ENCODE measurements at places on chromosomes 1 and 21.

- DNase-seq: no peak
Measured at GRCh38 chr21:34744801-34745200, 76.0 kb downstream of the CLIC6 start.

DNA sequence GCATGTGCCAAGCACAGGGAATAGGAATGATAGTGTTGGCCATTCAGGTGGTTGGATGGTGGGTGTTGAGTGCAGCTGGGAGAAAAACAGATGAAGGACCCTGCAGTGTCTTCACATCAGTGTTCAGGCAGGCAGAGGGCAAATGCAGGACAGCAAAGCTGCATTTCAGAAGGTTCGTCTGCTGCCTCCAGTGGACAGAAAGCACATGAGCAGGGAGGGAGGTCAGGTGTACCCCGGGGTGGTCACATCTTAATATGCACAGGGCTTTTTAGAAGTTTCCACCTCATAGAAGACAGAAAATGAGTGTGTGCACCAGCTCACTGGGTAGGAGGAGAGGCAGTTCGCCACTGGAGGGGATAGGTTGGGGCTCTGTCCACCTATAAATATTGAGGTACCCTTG, 184.9 kb downstream of the SLC35F3 start:
- DNase-seq: no peak

GRCh38 chr1:214076708-214077065, 88.9 kb downstream of the PROX1 start:
- no peak for DNase-seq

- DNase-seq: no peak
Measured at GRCh38 chr1:154729031-154729442, 121.1 kb upstream of the ADAR start.

DNA sequence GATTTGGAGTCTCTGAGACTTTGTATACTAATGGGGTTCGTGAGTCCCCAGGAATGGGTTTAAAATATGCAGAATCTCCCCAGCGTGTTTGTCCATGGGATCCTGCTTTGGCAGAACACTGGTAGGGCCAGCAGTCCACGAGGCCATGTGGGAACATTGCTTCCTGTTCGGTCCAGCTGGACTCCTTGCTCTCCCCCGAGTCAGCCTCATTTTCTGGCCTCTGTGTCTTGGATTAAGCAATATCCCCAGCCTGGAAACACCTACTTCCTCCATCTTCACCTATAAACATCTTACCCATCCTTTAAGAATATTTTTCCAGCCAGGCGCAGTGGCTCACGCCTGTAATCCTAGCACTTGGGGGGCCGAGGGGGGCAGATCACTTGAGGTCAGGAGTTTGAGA, 142.4 kb downstream of the NAV1 start:
- DNase-seq: no peak

DNA sequence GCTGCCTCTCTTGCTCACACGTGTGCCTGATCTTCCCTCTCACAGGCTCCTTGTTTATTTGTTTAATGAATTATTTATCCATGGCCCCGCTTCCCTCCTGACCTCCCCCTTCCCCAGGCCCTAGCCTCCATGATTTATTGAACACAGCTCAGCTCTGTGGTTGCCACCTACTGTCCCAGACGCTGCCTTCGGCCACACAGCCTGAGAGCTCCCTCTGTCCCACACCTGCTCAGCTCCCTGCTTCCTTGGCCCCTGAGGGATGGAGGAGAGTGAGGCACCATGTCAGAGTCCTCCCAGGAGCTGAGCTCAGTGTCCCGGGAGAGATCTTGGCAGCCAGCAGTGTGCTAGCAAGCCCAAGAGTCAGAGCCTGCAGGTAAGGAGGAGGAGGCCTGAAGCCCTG, 3.1 kb upstream of the EFNA3 start:
- no peak for DNase-seq

GRCh38 chr1:8307628-8308027, 10.3 kb upstream of the SLC45A1 start:
- DNase-seq: no peak

- no peak for DNase-seq
Measured at GRCh38 chr1:159851407-159851806, 11.1 kb downstream of the VSIG8 start.

DNA sequence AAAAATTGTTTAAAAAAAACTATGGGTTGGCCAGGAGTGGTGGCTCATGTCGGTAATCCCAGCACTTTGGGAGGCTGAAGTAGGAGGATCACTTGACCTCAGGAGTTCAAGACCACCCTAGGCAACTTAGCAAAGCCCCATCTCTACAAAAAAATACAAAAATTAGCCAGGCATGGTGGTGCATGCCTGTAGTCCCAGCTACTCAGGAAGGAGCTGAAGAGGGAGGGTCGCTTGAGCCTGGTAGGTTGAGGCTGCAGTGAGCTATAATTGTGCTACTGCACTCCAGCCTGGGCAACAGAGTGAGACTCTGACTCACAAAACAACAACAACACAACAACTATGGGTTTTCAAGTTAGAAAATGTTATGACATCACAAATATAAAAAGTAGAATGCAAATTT, 16.4 kb downstream of the SLAMF7 start:
- DNase-seq: no peak

DNA sequence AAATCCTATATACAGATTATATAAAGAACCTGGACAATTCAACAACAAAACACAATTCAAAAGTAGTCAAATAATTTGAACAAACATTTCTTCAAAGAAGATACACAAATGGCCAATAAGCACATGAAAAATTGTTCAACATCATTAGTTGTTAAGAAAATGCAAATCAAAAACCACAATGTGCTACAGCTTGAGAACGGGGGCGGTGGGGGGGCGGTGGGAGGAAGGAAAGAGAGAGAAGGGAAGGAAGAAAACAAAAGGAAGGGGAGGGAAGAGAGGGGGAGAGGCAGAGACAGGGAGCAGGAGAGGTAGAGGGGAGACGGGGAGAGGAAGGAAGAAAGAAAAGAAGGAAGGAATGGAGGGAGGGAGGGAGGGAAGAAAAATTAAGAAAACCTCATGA, 44.1 kb downstream of the ASH1L start:
- DNase-seq: no peak

DNA sequence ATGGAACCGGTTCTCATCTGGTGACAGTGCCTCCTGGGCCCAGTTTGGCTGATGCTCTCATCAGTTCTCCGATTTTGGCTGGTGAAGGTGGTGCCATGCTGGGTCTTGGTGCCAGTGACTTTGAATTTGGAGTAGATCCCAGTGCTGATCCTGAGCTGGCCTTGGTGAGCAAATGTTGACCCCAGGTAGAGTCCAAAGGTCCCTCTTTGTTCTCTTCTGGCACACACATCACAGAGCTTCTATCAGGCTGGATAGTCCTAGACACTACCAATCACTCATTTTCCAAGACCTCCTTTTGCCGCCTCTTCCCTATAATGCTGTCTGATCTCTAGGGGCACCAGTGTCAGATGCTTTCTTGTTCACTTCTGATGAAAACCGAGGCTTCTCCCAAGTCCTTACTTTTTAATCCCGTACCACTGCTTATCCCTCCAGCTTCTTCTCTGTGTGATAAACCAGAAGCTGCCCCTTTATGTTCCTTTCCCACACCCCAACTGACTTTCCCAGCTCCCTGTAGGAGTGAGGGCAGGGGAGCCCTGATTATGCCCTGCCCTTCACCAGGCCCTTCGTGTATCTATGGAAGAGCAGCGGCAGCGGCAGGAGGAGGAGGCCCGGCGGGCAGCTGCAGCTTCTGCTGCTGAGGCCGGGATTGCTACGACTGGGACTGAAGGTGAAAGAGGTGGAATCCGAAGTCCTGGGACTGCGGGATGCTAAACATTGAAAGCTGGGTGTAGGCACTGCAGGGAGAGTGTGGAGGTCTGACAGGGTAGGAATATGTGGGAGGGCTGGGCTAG, 11.1 kb downstream of the PSMD4 start:
- no peak for DNase-seq

GRCh38 chr1:55416164-55416842, 201.1 kb upstream of the USP24 start:
- no peak for DNase-seq

DNA sequence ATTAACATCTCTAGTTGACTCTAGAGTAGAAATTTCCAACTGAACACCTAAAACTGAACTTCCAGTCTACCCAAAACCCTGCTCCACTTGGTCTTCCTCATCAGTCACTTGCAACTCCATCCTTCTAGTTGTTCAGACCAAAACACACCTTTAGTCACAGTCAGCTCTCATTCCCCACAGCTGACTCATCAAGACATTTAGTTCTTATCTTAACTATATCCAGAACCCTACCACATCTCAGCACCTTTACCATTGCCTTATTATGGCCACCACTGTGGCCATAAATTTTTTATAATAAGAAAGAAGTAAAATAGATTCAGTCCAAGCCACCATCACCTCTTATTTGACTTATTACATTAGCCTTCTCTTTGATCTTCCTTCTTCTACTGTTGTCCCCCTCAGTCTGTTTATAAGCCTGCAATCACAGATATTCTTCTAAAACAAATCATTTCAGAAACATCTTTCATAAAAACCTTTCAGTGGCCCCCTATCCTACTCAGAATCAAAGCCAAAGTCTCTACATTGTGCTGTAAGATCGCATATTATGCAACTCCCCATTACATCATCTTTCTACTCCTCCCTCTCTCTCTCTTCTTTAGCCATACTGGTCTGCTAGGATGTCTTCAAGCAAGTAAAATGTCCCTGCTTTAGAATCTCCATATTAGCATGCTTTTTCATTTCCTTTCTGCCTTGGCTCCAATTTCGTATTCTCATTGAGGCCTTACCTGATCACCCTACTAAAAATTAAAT, 275.9 kb downstream of the LRRC40 start:
- no peak for DNase-seq

GRCh38 chr1:228259951-228260350, 52.1 kb downstream of the OBSCN start:
- DNase-seq: no peak

DNA sequence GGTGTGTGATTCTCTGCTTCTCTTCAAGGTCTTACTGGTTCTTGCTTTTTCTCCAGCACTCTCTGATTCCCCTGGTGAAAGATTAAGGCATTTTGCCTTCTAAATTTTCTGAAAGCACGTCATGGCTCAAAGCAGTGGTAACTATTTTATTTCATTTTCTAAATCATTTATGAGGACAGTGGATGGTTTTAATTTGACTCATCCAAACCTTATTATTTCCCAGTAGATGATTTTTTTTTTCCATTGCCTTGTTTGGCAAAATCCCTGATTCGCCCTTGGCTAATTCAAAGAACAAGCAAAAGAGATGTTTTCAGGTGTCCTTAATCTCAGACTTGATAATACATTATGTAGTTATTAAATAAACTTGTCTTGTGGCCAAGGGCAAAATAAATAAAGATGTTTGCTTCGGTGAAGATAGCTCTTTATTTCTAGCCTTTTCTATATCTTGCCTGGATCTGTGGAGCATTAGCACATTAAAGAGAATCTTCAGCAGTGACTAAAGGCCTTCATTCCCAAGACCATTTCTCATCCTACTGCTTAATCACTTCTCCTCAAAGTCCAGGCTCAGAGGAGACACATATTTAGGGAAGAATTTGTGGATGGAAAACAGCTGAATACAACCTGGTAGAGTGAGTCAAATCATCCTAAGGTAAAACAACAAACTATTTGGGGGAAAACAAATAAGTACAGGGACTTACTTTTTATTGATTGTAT, 359.8 kb downstream of the DUSP10 start:
- no peak for DNase-seq

DNA sequence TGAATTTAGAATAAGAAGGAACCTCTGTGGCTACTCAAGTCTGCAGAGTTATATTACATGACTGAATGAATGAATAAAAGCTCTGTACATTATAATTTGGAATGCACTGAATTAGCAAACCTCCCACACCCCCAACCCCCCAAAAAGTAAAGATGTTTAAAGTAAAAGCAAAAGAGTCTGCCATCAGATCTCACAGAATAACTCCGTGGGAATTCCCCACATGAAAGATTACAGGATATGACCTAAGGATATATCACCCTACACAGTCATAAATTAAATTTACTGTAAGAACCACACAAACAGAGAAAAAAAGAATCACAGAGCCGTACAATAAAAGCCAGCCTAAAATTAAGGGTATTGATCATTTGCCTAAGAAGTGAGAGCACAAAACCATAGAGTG, 587.3 kb downstream of the PTPRC start:
- peak; percentile 40 for DNase-seq

DNA sequence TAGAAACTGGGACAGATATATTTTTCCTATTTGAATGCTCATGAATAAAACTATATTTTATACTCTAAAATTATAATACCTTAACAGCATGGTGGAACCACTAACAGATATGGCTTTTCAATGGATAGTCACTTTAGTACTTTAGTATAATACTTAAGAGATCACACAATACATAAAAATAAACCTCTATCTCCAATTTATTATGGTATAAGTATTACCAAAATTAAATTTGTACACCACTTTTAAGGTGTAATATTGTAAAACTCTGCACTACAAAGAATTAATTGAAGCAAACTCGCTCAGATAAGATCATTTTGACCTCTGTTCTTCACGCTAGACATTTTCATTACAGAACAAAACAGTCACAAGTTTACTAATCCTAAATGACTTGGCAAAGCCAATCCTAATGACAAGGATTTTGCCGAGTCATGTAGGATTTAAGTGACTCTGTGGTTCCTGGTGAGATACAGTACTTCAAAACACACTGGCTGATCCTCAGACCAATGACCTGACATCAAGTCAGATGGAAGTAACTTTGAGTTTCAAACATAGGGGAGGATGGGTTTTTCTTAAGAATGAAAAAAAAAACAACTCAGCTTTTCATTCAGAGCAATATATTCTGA, 200.6 kb downstream of the SMYD3 start:
- no peak for DNase-seq

- DNase-seq: no peak
Measured at GRCh38 chr21:37908691-37909090, 7.6 kb downstream of the KCNJ6 start.

DNA sequence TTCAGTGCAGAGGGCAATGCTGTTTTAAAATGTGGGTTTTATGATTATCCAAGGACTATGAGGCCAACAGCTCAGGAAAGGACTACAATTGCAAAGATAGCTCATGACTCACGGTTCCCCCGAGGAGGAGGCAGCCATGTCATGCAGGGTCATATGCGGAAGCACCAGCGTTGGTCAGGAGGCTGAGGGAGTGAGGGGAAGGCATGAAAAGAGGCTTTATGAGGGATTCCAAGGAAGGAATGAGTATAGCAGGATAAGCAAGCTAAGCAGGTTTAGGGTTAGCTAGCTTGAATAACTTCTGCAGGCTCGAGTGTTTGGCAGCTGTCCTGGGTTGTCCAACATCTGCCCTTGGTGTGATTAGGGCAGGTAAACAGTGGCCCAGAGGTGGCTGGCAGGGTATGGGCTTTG, 495.1 kb downstream of the SETD4 start:
- DNase-seq: no peak

- peak; percentile 40 for DNase-seq
Measured at GRCh38 chr1:89598450-89599331, 34.2 kb upstream of the LRRC8C start.

GRCh38 chr1:66475940-66476339, 58.0 kb upstream of the SGIP1 start:
- DNase-seq: no peak

GRCh38 chr1:42189931-42190853, 25.6 kb upstream of the GUCA2A start:
- no peak for DNase-seq

- DNase-seq: no peak
Measured at GRCh38 chr1:54485416-54485815, 62.6 kb upstream of the ACOT11 start.

- peak; percentile 42 for DNase-seq
Measured at GRCh38 chr1:110337704-110338308, 1.4 kb upstream of the RBM15 start.
